IMR-90 (cell line): ENCODE measurements at places on chromosomes 3 and 15.

DNA sequence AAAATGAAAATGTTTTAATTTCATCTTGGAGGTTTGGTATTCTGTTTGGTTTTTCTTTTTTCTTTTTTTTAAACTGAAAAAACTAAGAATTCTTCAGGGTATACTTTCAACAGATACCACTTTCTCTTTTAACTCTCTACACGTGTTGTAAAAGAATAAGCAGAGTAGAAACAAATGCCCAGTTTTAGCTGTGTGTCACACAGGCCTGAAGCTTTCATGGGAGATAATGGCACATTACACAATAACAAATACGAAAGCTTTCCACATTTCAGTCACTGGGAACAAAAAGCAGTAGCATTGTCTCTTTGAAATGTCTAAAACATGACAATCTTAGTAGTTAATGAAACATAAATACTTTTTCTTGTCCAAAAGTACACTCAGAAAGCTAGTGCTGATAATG lies 818.5 kb downstream of the TBL1XR1 start:
- DNase-seq = no peak

DNA sequence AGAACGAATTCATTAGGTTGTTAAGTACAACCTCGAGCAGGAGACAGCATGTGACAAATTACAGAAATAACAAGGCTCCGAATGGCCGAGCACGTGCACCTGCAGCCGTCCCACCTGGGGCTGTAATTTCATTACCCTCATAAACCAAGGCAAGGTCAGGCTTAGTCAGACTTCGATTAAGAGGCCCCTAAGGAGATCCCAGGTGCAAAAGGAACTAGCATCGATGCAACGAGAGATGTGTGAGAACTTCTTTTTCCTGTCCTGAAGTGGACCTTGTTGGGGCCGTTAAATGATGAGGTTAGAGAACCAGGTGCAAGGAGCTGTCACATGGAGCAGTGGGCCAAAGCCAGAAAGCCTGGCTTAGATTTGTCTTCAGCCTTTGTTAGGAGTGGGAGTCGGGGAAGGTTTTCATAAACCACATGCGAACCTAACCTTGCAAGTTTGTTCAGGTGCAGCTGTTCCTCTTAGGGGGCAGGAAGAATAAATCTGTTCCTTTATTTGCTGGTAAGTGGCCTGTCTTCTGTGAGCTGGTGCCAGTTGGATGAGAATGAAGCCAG lies 559.9 kb upstream of the MCTP2 start:
- no peak for DNase-seq

- peak; percentile 37 for DNase-seq
These were observed at the start of gene C3orf33 for GRCh38 chr3:155805802-155806618. Gene C3orf33, minus strand, starts transcription at chr3:155806278. Its CDS starts 26 bp downstream, at chr3:155806252.

GRCh38 chr3:26766031-26766430 lies 143.5 kb downstream of the LRRC3B start:
- DNase-seq = no peak

- DNase-seq = no peak
These were observed 183.4 kb upstream of the SLCO3A1 start for GRCh38 chr15:91670108-91670507.

GRCh38 chr3:141913150-141913811 lies 36.8 kb downstream of the ATP1B3 start:
- DNase-seq = peak; percentile 62

DNA sequence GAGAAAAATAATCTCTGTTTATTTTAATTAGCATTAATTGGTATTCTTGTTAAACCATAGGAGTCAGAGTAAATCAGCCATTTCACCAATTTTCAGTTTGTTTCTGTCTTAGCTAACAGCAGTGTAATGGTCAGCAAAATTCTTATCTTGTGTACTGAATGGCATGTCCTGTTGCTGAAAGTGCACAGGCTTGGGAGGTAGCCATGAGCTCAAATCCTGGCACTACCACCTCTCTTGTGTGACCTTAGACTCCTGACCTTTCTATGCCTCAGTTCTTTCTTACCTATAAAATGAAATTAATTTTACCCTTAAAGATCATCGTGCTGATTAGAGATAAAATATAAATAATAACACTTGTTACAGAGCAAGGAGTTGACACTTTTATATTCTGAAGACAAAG lies 35.8 kb downstream of the MLH1 start:
- DNase-seq = no peak

- DNase-seq = no peak
These were observed 128.8 kb downstream of the PLCL2 start for GRCh38 chr3:17013571-17013970.

GRCh38 chr3:170867143-170867937 lies 2.7 kb downstream of the RPL22L1 start:
- peak; percentile 39 for DNase-seq

DNA sequence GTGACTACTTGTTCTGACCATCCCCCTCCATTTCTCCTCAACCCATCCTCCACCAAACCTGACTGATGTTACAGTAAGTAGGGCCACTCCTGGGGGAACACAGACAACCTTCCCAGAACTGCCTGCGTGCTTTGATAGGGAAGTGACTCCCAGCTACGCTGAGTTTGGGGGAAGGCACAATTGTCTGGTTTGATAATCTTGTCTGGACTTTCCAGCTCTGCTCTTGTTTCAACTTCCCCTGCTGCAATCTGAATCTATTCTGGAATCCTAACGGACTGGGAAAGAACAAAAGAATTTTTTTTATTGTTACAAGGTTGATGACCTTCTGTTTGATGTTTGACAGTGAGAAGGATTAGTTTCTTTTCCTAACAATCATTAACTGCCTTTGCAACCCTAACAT lies 895.6 kb downstream of the ROBO1 start:
- no peak for DNase-seq

DNA sequence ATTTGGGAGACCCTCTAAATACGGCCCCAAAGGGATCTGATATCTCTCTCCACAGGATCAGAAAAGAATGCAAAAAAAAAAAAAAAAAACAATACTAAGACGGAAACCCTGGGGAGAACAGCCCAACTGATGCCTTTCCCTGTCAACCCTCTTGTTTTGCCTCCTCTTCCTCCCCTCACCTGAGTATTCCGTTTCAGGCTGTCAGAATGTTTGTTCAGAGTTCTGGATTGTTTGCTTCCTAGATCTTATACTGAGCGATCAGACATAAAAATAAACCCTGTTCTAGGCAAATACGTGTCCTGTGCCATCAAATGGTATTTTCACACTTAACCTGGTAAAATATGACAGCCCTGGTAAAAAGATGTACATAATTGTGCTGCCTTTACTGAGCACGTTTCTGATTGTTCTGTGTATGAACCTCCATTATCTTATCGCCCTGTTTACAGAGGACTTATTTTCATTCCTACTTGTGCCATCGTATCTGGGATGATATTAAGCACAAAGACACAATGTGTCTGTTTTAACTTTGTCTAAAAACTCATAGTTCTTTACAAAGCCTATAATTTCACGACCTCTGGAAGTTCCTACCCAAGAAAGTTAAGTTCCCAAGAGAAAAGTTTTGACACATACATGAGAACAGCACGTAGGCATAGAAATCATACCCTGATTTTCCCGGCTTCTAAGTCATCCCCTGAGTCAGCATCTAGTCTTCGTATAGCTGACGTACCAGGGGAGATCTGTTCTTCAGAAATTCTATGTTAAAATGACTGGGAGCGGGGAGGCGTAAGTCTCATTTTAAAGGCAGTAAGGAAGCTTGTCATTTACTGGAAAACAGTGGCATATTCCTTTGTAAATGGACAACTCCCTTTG lies 856 bp downstream of the ZBTB38 start:
- DNase-seq = peak; percentile 87

GRCh38 chr3:99659032-99659431 lies 20.6 kb downstream of the COL8A1 start:
- DNase-seq = peak; percentile 100

DNA sequence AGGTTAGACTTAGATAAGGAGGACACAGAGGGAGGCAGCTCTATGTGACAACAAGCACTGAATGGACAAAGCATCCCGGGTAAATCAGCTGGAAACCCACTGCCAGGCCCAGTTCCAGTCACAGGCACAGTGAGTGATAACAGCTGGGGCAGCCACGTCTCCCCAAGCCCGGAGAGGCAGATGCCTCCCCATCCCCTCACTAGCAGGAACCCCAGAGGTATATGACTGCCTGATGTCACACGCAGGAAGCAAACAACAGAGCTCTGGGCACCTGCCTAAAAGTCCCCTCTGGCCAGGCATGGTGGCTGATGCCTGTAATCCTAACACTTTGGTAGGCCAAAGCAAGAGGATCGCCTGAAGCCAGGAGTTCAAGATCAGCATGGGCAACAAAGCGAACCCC lies 18.2 kb downstream of the C15orf62 start:
- DNase-seq = no peak

DNA sequence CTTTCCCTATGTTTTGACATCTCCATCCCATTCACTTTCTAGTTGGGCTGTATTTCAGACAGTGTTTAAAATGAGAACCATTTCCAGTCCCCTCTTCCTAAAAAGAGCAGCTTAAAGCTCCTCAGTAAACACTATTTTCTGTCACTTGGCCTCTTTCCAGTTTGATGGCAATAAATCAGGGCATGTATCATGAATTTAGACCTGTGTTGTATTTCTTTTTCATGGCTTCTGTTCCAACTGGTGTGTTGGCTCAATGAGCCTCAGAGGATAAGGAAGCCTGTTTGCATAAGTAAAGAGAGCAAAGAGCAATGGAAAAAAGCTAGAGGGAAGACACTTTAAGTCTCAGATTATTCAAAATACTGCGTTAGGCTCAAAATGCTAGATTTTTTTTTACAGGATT lies 7.2 kb downstream of the CCDC80 start:
- no peak for DNase-seq

- DNase-seq = no peak
These were observed 32.0 kb downstream of the IQSEC1 start for GRCh38 chr3:13041113-13041776.

GRCh38 chr3:17623464-17623863 lies 119.0 kb downstream of the TBC1D5 start:
- no peak for DNase-seq

DNA sequence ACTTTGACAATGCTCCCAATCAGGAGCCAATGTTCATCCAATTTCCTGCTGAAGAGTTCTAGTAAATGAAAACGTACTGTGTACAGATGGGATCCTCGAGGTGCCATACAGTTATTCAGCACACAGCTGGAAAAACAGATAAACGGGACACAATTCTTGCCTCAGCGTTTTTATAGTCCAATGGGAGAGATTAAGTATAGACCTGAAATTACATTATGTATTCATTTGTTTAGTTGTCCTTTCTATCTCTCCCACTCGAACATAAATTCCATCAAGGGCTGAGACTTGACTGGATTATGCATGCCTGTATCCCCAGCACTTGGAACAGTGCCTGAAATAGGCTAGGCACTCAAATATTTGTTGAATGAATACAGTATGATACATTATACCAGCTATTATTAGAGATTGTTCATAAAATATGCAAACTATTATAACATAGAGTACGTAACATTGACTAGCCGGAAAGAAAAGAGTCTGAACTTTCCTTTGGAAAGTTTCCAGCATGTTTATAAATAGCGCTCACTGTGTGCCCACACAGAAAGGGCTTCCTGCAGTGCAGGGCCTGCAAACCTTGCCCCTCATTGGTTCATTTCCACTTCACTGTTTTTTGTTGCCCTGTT lies 27.4 kb upstream of the SNTN start:
- DNase-seq = peak; percentile 89

DNA sequence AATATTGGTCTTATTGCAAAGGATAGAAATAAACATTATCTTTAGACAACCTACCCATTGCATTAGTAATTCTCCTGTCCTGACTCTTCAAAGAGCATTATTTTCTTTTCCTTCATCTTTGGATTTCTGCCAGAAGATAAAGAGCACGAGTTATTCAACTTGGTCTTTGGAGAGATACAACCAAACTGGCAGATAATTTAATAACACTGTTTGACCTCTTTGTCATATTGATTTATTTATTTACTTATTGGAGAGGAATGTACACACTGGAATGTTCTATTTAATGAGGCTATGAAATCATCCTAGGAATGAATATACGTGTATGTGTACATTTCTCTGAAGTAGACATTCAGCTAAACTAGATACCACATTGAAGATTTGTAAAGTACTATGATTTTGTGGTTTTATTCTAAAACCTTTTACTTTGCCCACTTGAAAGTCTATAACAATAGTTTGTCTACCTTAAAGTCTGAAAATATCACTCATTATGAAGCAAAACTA lies 462.1 kb downstream of the C3orf38 start:
- DNase-seq = no peak

DNA sequence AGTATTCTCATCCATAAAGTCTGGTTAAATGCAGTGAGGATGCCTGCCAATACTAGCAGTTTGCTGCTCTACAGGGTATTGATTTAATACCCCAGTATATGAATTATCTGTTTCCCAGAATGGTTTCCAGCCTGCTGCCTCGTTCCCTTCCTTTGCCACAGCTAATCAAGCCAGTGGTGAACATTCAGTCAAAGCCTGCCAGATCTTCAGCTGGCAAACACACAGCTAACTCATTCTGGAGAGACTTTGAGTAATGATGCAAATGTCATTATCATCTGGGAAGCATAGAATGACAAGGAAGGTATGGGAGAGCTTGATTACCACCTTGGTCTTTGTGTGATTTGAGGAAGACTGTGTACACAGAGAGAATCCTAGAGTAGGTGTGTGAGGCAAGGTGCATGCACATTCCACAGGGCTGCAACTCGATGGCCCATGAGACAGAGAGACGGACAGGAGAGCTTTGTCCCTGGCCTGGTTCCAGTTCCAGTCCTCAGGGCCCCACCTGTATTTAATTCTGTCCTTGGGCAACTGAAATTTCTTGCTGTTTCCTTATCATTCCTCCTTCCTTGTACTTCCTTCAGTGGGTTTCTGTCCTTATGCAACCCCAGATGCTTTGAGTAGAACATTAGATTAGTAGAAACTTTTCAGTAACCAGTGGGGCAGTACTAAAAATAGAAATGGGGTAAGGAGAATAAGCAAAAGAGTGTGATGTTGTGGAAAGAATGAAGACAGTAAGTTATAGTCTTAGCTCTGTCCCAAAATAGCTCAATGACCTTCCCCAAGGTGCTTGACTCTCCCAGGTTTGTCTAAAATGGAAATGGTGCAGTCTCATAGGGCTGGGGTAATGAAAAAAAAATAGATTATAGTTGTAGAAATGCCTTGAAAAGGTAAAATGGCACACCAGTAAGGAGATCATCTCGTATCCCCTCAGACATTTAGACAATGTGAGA lies 72.5 kb downstream of the MITF start:
- DNase-seq = no peak

- DNase-seq = peak; percentile 35
These were observed 625.8 kb downstream of the OTOL1 start for GRCh38 chr3:162122405-162122804.

- no peak for DNase-seq
These were observed 28.5 kb downstream of the THBS1 start for GRCh38 chr15:39609166-39609916.
